Eye (tissue), 1 donor: ENCODE measurements at places on chromosomes 12 and 14.
A peak's percentile ranks its signal among the peaks of the same experiment; 100 is the strongest.

GRCh38 chr14:87049950-87050349, 943.0 kb downstream of the GALC start:
- DNase-seq: peak; percentile 56

GRCh38 chr12:6360080-6360571, 15.2 kb downstream of the SCNN1A start:
- no peak for DNase-seq

DNA sequence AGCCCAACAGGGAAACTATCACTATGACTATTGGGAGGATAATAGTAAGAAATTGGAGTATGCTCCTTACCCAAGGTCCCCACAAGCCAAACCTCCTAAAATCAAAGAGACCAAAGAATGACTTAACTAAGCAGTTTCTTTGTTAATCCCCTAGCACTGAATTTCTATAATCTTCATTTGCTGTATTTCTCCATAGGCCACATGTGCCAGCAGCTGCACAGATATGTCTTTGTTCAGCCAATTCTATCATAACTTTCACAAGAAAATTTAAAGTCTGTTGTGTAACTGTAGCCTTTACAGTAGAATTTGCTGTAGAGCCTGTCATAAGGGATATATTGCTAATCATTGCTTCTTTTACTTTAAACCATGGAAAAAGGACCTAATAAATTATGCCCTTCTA, 104.0 kb downstream of the RIN3 start:
- no peak for DNase-seq

GRCh38 chr12:25458047-25458552, 95.0 kb downstream of the LMNTD1 start:
- DNase-seq: peak; percentile 50

DNA sequence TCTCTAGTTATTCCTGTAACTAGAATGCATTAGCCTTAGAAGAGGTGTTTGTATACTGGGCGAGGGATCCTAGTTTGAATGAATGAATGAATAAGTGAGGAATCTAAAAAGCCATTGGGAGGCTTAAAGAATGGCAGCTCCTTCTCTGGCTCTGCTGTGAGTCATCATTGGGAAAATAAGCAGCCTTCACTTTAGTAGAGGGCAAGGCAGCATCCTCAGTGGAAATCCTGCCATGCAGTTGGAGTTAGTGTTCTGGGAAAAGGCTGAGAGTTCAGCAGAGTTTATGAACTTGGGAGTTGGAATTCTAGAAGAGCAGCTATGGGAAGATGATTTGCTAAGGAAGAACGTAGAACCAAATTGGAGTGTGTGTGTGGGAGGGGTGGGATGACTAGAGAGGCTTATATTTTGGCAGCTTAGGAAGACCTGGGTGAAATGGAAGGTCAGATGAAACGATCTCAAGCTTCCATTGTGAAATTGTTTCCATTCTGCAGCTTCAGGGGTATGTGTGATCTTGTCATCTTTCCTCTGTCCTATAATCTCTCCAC, 120.8 kb downstream of the PTCSC3 start:
- no peak for DNase-seq

DNA sequence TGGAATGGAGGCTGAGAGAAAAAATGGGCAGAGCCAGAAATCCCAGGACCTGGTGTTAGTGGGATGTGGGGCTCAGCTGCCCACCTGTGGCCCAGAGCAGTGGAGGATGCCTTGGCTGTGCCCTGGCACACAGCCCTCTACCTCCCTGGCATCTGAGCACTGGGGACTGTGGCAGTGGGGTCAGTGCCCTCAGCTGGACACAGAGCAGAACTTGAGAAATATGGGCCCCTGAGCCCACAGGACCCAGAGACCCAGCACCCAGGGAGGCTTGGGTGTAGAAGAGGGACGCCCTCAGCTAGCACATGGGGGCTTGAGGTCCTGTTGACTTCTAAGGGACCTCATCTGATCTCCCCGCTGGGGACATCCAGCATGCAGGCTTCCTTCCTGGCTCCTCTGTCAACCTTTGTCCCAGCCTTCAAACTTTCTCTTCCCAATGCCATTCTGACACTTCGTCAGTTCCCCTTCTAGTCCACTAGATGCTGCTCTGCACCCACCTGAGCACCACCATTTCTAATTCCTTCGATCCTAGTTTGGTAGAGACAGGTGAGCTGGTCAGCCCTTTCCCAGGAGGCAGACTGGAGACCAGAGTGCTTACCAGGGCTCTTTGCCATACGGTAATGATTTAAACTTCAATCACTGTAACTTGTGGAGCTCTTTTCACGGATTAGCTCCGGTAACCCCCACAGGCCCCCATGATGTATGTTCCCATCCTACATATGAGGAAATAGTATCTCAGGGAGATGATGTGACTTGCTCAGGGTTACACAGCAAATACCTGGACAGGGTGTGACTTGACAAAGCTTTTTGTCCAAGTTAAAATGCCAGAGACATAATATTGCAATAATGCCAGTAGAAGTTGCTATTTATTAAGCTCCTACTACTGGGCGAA, 143.7 kb downstream of the ASCL4 start:
- DNase-seq: peak; percentile 69

DNA sequence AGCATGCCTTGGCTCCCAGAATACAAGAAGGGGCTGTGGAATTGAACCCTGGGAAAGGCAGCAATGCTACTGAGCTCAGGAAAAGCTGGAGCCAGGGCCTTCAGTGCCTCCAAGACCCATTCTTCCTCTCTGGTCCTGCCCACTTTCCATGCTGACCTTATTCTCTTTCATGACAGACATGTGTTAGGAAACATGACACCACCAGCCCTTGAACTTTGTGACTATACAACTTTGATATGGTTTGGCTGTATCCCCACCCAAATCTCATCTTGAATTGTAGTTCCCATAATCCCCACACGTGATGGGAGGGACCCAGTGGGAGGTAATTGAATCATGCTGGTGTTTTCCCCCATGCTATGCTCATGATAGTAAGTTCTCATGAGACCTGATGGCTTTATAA, 408.2 kb downstream of the DPF3 start:
- no peak for DNase-seq
